NK-92 treated with Interleukin-12 subunit alpha and Interleukin-12 subunit beta, amount 100 ng/mL, for 24 hours (cell line): ENCODE measurements at places on chromosomes 3 and 15.

DNA sequence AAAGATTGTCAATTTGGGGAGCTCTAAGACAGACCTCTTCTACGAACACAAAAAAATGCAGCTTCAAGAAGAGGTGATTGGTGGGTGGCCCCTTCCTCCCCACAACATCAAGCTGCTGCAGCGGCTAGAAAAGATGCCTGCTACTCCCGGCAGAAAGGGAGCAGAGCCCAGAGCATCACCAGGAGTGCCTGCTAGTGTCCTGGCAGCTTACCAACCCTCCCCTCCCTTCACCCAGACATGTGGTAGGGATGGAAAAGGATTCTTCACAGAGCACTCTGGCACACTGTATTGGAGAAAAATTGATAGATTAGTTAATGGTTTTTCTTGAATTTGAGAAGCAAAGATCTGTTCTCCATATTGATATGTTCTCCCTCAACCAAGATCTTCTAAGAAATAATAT lies 10.8 kb downstream of the IP6K1 start:
- DNase-seq: no peak

GRCh38 chr15:53693729-53694475 lies 65.6 kb downstream of the WDR72 start:
- DNase-seq: no peak

DNA sequence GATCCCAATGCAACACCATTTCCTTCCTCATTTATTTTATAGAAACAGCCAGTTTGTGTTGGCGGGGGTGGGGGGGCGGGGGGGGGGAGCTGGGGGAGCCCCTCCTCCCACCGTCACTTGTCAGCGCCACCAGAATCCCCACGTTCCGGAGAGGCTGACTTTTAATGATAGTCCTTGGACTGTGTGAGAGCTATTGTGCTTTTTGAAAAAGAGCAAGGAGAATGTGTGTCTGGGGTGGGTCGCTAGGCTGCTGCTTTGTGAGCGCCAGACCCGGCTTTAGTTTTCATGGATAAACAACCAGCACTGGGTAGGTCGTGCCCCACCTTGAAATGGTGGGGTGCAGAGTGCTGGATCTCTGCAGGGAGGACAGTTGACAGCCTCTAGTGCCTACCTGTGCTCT lies 135.0 kb upstream of the ONECUT1 start:
- no peak for DNase-seq

GRCh38 chr3:9883706-9884554 lies 3.9 kb upstream of the CIDEC start:
- DNase-seq: no peak

GRCh38 chr3:81433675-81434074 lies 327.8 kb downstream of the GBE1 start:
- DNase-seq: no peak

DNA sequence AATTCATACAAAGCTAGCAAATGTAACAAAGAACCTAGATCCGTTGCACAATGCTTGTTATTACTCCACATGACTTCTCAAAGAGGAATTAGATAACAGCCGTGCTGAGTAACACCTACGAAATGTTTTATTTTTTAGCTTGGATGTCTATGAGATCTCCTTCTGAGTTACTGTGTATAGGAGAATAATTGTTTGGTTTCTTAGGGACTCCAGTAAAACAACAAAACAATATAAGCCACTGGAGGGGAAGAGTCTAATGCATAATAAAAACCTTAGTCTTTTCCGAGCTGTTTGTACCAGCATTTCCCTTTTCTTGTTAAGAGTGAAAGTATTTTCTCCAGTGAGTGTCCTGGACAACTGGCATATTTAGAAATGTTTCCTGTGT lies 15.6 kb downstream of the SNAP23 start:
- DNase-seq: no peak

GRCh38 chr3:29695643-29696198 lies 414.9 kb downstream of the RBMS3 start:
- DNase-seq: no peak

DNA sequence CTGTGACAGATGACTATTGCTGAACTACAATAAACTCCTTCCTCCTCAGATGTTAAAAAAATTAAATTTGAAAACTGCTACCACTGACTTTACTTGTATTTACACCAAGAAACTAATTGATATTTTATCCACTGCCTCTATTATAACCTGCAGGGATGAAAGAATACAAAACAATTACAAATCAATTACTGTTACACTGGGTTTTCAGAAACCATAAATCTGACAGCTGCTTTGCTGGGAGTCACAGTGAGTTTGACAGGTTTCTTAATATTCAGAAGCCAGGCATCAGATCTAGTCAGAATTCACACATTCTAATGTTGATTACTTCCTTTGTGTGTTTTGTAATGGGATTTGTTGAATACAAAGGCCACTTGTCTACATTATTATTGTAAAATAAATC lies 252.6 kb upstream of the MRPL3 start:
- no peak for DNase-seq

GRCh38 chr15:81098861-81099651 lies 35.0 kb upstream of the CFAP161 start:
- no peak for DNase-seq

DNA sequence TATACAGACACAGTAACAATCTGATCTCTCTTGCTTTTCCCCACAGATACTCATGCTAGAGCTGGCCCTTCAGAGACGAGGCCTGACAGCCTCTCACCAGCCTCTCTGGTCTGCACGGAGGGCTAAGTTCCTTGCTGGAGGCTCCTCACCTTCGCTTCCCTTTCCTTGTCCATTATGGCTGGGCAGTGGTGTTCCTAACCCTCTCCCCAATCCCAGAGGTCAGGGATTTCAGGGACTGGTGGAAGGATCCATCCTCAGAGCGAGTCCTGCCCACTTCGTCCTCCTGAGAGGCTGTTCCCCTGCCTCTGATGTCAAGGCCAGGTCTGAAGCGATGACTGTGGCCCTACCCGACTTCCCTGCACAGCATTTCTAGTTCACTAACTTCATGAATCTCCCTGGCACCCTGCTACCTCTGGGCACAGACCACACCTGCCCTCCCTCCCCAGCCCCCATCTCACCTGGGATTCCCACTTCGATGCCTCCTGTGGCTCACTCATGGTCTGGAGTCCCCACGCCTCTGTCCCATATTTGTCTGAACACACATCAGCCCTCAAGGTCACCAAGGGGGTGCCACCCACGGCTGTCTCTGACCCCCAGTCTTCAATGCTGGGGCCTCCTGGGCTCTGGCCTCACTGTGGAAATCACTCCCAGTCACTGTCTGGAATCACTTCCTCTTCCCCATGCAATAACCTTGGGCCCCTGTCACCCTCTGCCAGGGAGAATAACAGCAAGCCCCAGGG lies 124.9 kb upstream of the PRR20G start:
- DNase-seq: no peak

- DNase-seq: no peak
Observed at GRCh38 chr3:137061186-137061585, 103.4 kb downstream of the IL20RB start.

DNA sequence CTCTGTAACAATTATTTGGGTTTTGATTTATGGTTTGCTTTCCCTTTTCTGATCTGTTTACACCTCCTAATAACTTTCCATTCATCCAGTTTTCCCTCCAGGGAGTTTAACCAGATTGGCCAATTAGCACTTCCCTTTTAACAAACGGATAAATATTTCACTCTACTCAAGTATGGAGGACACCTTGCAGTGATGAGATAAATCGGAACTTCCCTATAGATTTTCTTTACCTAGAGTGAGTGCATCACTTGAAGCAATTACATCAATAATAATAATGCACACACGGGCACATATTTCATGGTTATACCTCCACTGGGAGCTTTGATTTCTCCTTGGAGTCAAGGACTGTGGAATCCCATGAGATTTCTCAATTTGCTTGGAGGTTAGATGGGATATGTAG lies 239.1 kb upstream of the CFAP20DC start:
- DNase-seq: no peak

GRCh38 chr15:47184003-47184907 lies 533.0 kb upstream of the SEMA6D start:
- no peak for DNase-seq

DNA sequence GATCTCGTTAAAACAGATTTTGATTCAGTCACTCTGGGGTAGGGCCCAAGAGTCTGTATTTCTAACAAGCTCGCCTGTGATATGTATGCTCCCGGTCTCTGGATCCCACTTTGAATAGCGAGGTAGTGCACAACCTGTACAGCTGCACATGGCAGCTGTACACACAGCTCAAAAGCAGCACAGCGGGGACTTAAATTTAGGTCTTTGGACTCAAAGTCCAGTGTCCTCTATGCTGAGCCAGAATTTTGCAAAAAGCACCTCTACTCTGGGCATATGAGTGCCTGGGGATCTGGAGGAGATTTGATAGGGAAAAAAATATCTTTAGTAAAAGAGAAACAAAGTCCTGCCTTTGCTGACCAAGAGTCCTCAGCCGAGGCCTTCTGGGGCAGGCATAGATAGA lies 83.1 kb downstream of the HMG20A start:
- no peak for DNase-seq

DNA sequence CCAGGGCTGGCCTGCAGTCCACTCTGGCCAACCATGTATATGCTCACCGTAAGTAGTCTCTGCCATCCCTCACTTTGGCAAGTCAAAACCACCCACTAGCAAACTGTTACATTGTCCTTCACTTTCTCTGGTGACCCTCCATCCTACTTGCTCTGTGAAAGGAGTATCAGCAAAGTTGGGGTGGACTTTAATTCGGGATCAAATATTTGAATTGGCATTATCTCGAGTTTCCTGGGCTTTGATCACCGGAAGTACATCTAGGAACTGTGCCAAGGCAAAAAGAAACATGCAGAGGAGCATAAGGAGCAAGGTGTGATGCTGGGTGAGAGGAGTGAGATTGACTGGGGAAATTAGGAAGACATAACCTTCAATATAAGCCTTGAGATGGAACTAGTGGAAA lies 188.9 kb upstream of the P2RY1 start:
- DNase-seq: no peak

- no peak for DNase-seq
Observed at GRCh38 chr3:136350557-136350956, 100.4 kb downstream of the PCCB start.

DNA sequence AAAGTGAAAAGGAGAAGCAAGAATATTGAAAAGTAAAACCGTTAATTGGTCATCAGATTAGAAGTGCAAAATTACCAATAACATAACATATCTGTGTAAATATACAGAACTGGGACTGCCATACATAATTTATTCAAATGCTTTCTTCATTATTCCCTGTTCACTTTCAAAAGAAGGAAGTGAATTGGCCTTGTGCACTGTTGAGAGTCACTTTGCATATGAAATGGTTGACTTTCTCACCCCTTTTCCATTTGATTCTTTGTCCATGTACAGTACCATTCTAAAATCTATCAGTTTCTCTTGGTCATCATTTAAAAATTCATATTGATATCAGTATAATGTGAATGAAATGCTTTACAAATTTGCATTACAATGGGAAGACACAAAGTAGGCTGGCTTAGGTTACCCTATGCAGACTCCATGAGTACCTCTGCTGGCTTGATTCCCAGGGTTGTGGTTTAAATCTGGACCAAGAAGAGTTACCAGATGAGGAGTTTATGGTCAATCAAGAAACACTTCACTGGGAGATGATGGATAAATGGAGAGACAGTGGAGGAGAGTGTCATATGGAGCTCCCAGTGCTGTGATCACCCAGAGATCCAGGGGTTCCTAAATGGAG lies 210.9 kb upstream of the TOPAZ1 start:
- no peak for DNase-seq

DNA sequence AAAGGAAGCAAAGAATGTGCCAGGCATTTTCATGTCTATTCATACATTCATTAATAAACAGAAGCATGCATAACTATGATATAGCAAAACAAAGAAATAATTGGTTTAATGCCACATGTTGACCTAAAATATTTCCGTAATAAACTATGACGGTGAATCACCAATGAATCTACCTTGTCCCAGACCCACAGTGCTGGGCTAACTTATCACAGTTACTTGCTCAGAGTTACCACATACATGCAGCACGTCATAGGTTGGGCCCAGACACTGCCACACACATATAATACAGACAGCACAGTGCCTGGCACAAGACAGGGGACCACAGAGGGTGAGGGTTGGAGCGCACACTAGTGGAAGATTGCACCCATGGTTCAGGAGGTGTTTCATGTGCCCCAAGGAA lies 86.9 kb downstream of the ATP1B3 start:
- DNase-seq: no peak

DNA sequence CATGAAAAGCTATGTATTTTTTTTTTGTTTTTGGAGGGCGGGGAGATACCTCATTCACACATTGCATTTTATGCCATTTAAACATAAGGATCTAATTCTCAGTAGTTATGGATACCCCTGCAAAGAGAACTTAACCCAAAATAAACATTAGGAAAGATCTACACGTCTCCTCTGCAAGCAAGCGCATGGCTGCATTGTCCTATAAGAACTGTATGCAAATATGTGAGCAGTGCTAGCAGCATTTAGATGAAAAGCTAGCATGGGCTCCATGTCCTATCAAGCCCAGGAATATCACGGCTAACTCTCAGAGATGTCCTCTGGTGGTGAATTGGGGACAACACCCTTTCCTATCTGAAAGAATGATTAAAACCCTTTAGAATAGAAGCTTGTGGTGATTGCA lies 292.8 kb downstream of the MEX3B start:
- no peak for DNase-seq

GRCh38 chr15:42073418-42073817 lies 20.9 kb downstream of the PLA2G4D start:
- no peak for DNase-seq

GRCh38 chr15:55494931-55495330 lies 13.1 kb downstream of the DNAAF4 start:
- no peak for DNase-seq

- DNase-seq: no peak
Observed at GRCh38 chr3:7697548-7697947, 804.1 kb upstream of the LMCD1 start.

DNA sequence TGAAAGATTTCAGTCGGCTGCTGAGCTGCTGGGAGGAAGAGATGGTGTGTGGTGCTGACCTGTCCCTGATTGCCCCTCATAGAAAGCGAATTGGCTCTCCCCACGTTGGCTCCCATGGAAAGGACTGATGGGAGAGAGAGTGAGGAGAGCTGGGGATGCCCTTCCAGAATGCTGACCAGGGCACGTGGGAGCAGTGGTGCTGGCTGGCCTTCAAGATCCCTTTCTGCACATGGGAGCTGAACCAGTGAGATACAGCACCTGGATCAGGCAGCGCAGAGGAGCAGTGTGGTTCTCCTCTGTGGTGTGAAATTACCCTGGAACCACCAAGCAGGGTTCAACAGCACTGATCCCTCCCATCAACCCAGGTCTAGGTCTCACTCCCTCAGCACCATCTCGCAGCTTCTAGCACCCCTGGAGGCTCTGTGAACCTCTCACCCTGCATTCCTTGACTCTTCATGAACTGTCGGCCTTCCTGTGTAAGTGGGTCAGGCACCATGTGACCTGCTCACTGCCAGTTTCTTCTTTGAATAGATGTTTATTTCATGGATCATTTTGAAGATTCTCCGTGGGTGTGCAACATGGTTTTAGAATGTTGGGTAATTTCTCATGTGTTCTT lies 55.7 kb downstream of the CACNA1D start:
- DNase-seq: no peak

- DNase-seq: no peak
Observed at GRCh38 chr3:179973931-179974361, 62.8 kb downstream of the PEX5L start.

GRCh38 chr15:60945196-60945595 lies 283.9 kb downstream of the RORA start:
- DNase-seq: no peak
